ENCODE measurements at places on chromosomes 4 and X.

GRCh38 chrX:119696251-119696890 is 3.4 kb upstream of the SEPTIN6 start:
- DNase-seq, result no peak

- no peak for DNase-seq
These were observed 3.0 kb downstream of the SSR4 start for GRCh38 chrX:153797415-153798015.

DNA sequence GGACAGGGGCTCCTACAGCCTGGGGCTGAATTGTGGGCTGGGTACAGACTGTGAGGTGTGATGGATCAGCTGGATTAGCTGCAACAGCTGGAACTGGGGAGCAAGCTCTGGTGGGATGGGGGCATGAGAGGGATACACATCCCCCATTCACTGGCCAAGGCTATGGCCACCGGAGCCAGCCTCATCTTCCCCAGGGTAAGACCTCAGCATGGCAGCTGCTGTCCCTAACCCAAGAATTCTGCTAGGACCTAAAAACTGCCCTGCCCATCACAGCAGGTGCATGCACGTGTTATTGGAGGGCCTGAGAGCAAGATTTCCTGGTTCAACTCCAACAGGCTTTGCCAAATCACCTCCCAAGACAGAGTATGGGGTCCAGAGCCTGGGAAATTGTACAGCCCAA is 258.6 kb upstream of the AGTR2 start:
- DNase-seq, result no peak

- no peak for DNase-seq
These were observed 20.7 kb upstream of the MAB21L2 start for GRCh38 chr4:150561143-150561737.

All from GM12892 (cell line).